ENCODE measurements at places on chromosomes 1 and 21.

DNA sequence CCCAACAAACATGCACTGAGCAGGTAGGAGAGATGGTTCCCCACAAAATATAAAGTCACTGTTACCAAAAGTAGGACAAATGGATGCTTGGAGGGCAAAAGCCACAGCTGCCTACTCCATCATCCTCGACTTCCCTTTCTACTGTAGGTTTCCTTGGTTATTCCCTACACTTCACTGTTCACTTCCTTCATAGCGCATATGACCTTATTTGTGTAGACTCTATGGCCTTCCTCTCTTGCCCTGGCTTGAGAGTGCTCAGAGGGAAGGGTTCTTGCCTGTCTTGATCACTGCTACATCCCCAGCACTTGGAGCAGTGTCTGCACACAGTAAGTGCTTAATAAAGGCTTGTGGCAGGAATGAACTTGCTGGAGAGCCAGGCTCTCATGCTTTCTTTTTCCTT, 14.6 kb upstream of the TRNP1 start:
- DNase-seq: no peak

- no peak for DNase-seq
Observed at GRCh38 chr1:33902486-33903209, 38.8 kb downstream of the HMGB4 start.

DNA sequence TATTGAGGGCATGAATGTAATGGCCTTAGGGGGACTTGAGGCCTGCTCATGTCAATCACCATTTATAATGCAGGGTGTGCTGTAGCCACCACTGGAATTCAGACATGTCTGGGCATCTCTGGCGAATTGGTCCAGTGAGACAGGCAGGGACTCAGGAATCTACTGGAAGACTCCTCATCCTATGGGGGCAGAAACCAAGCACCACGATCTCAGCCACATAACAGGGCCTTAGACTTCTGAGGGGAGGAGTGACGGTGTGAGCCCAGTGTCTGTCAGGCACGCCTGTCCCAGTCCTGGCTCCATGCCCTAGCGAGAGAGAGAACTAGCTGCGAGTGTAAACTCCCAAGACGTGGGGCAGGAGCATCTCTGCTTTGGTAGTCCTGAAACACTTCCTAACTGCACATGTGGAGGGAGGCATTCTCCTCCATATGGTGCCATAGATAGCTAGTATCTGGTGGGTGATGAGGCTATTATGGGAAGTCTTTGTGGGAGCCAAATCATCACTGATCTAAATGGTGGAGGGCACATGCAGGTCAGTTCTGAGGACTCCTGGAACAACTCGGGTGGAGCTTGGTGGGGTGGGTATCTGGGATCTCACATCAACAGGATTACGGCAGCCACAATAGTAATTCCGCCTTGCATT, 29.8 kb upstream of the KIAA0040 start:
- no peak for DNase-seq

DNA sequence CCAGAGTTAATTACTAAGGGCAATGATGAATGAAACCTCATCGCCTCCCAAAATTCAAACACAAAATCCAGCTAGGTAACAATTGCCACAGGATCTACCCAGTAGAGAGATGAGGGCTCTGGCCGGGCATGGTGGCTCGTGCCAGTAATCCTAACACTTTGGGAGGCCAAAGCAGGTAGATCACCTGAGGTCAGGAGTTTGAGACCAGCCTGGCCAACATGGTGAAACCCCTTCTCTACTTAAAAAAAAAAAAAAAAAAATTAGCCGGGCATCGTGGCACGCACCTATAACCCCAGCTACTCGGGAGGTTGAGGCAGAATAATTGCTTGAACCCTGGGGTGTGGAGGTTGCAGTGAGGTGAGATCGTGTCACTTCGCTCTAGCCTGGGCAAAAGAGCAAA, 15.8 kb downstream of the CD2 start:
- no peak for DNase-seq

- DNase-seq: peak; percentile 79
Observed at GRCh38 chr1:65002508-65003315, 36.4 kb upstream of the JAK1 start.

- peak; percentile 63 for DNase-seq
Observed at GRCh38 chr1:22053017-22053860, 730 bp downstream of the CDC42 start.
